ENCODE measurements at places on chromosomes 11 and 22.

GRCh38 chr11:278001-278951 lies at the start of gene NLRP6:
Gene NLRP6 (plus strand): TSS chr11:278407. CDS start chr11:278570, 163 bp downstream.
- DNase-seq: no peak

GRCh38 chr11:96277696-96278038 lies 65.3 kb downstream of the MAML2 start:
- no peak for DNase-seq

DNA sequence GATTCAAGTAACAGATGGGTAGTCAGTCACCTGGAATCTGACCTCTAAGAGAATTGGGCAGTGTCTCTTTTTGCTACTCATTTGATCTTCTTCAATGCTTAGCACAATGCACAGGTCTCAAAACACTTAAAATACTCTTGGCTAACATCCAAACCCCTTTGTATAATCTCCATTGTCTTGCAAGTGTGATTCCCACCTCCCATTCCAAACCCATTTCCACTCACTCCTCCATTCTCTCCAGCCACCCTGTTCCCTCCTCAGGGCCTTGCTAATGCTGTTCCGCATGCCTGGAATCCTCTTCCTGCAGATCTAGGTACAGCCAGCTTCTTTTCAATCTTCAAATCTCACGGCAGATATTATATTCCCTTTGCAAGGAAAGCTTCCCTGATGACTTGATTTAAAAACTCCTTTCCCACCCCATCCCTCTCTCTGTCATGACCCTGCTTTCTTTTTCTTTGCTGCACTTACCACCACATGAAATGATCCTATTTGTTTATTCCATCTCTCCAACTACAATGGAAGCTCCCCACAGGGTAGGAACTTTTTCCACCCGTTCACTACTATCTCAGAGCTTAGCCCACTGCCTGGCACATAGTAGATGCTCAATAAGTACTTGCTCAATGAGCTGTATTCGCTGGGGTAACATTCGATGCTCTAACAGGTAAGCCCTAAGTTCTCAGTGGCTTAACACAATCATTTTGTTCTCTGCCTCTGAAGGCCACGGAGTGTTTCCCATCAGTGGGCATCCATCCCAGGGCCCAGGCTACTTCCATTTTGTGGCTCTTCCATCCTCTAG lies 121.7 kb downstream of the MN1 start:
- no peak for DNase-seq

GRCh38 chr11:61626580-61627380 lies 45.9 kb upstream of the SYT7 start:
- no peak for DNase-seq

- DNase-seq: no peak
These were observed 650 bp upstream of the MAPK11 start for GRCh38 chr22:50270666-50271394.

GRCh38 chr11:96149743-96150555 lies 193.0 kb downstream of the MAML2 start:
- DNase-seq: no peak

DNA sequence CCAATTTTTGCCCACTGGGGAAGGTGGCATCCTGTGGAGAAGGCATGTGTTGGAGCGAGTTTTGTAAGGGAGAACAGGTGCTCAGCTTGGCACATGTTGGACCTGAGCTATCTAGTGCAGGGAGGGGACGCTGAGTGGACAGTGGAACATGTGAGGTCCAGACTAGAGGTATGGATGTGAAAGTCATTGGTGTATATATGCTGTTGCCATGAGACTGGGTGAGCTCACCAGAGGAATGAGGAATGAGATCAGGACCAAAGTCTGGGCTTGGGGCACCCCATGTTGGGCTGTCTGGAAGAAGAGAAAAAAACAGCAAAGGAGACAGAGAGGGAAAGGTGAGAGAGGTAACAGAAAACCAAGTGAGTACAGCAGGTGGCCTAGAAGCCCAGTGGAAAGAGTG lies 12.3 kb upstream of the SYT7 start:
- no peak for DNase-seq

DNA sequence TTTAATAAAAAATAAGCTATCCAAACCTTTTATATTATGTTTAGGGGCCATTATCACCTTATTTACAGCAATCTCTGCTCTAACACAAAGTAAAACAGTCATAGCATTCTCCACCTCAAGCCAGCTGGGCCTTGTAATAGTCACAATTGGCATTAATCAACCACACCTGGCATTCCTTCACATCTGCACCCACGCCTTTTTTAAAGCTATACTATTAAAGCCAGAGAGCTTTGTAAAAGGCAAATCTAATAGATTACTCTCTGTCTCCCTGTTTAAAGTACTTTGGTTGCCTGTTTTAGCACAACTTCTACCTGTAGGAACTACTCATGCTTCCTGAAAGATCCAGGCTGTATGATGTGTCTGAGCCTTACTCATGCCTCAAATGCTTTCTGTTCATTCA lies 113.1 kb downstream of the CSNK2A3 start:
- DNase-seq: no peak

GRCh38 chr11:75025561-75025960 lies 36.8 kb downstream of the NEU3 start:
- no peak for DNase-seq

- no peak for DNase-seq
These were observed 1000.3 kb downstream of the BRD1 start for GRCh38 chr22:48827268-48827846.

DNA sequence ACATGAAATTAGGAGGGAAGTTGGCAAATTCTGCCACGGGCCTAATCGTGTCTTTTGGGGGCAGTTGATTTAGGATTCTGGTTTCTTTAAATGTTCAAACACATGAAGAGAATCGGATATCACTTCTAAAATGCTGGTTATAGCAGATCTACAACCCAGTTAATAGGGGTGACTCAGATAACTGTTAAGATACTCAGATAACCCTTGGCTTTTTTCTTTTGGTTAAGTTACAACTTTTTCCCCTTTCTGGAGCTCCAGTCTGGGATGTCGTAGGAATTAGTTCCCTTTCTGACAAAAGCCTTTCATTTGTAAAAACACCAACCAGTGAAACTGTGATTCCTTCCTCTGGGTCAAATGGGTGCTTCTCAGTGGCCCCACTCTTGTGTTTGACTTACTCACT lies 976 bp downstream of the DEPDC7 start:
- DNase-seq: no peak

DNA sequence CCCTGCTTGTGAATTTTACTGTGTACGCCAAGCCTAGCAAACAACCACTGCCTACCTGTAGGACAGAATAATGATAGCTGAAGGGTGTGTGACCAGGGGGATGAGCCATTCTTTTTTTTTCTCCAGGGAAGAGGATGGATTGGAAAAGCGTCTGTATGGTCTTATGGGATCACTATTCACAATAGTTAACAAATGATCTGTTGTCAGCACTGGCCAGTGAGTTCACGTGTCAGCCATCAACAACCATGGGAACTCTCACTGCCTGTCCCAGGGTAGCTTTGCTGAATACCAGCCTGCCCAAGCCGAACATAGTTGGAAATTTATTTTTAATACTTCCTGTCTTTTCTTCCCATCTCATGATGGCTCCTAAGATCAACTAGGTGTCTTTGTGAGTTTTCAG lies 170.2 kb downstream of the ST3GAL4 start:
- no peak for DNase-seq

- no peak for DNase-seq
These were observed 112.1 kb upstream of the FGF3 start for GRCh38 chr11:69931060-69931910.

- no peak for DNase-seq
These were observed 46.2 kb downstream of the SHANK2 start for GRCh38 chr11:71206186-71206585.

GRCh38 chr11:129418039-129418438 lies 42.4 kb downstream of the BARX2 start:
- no peak for DNase-seq

DNA sequence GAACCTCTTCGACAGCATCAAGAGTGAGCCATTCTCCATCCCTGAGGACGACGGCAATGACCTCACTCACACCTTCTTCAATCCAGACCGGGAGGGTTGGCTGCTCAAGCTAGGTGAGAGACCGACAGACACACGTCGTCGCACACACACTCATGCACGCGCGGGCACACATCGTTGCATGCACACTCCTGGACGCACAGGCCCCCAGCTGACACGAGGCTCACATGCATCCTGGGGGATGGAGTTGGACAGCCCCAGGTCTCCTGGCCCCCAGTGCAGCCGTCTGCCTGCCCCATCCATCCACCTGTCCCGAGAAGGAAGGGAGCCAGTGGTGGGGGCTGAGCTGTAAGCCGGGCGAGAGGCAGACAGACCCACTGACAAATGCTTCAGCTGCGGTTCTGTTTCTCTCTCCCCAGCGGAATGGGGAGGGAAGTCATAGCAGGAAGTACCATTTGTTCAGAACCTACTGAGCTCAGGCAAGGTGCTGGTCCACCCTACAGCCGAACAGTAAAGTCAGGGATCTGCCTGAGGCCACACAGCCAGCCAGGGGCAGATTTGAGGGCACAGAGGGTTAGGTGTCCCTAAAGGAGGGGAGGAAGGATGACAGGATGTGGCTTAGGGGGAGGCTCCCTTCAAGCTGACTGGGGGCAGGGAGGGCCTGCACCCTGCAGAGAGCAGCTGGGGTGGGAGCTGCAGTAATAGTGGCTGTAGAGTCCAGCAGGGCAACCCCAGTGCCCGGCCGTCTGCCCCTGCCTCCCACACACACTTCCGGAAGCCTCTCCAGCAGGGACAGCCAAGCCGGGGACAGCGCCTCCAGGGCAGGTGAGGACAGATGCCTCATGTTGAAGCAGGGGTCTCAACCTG lies 27.1 kb downstream of the CYTH4 start:
- no peak for DNase-seq

DNA sequence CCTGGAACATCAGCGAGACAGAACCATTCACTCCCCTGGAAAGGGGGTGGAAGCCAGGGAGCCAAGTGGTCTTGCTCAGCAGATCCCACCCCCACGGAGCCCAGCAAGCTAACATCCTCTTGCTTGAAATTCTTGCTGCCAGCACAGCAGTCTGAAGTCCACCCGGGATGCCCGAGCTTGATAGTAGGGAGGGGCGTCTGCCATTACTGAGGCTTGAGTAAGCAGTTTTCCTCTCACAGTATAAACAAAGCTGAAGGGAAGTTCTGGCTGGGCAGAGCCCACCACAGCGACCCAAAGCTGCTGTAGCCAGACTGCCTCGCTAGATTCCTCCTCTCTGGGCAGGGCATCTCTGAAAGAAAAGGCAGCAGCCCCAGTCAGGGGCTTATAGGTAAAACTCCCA lies 764.8 kb upstream of the LUZP2 start:
- DNase-seq: no peak

DNA sequence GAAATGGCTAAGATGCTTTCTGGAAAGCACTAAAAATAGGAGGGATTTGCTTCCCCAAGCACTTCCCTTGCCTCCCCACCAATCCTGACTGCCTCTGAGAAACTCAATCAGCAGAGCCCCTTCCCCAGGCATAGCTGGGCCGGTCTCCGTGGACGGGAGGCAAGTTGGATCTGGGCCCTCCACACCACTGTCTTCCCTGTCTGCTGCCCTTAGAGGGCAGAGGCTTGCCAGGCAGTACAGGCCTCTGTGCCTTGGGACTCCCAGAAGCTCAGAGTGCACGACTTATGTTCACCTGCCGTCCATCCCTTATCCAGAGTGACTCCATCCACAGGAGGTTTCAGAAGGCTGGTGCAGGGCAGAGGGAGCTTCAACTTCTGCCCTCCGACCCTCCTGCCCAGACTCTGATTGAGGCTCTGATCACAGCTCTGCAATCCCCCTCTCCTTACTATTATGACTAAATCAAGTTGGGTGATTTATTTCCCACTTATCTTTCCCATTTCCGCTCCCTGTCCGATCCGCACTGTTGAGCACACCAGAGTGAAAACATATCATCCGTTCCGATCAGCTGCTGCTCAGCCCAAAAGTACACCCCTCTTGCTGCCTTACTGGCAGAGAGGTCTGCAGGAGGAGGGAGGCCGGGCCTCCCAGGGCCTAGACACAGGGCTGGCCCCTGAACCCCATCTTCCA lies 71.8 kb downstream of the DSCAML1 start:
- DNase-seq: no peak

DNA sequence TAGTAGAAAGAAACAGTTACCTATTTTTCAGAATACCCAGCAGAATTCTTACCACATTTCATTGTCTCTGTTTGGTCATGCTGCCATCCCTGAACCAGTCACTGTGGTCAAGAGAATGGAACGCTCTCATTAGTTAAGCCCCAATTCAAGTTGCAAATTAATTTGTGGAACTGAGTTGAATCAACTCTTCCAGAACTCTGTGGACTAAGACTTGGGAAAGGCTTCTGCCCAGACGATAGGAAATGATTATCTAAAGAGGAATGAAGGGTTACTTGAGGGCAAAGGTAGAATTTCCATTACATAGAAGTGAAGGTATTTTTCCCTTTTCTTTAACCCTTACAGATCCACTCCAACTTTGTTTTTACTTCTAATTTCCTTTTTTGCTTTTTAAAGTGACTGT lies 286.4 kb downstream of the DYNC2H1 start:
- DNase-seq: no peak

- DNase-seq: no peak
These were observed 156.4 kb upstream of the PITPNB start for GRCh38 chr22:28075358-28075981.

- no peak for DNase-seq
These were observed 50.4 kb downstream of the TCP11L1 start for GRCh38 chr11:33089776-33090175.

- no peak for DNase-seq
These were observed 3.9 kb downstream of the FOSL1 start for GRCh38 chr11:65896034-65896999.

- no peak for DNase-seq
These were observed 423 bp downstream of the PEX16 start for GRCh38 chr11:45917286-45917622.

DNA sequence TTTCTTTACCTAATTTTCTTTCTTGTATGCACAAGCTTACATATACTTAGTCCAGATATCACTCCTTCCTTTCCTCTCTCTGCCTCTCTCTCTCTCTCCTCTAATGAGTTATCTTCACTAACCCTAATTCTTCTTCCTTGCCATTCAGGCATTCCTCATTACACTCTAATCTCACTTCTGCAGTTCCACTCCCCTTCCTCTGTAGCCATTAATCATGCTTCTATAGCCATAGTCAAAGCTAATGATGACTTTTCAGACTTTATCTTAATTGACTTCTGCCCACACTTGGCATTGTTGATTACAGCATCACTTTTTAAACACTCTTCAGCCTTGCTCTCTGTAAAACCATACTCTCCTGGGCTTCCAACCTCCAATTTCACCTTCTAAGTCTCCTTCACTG lies 35.3 kb upstream of the SC5D start:
- no peak for DNase-seq

DNA sequence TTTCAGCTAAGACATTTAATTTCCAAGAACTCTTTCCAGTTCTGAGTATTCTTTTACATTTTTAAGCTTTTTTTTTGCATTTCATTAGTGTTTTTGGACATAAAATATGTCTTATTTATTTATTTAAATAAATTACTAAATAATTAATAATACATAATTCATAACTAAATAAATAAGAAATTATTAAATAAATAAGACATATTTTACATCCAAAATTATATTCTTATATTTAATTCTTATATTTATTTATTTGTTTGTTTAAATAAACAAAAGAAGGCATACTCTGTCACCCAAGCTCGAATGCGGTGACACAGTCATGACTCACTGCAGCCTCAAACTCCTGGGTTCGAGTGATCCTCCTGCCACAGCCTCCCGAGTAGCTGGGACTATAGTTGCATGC lies 3.1 kb upstream of the MMP27 start:
- no peak for DNase-seq

Data from stimulated activated CD4-positive, alpha-beta T cell treated with anti-CD3 and anti-CD28 coated beads, TNF-alpha, amount 100 ng/mL, for 1 hour (primary cell).